ENCODE measurements at places on chromosomes 2 and 18. TPM values are rescaled to one million over a fixed set of nuclear protein-coding genes. Genes with fewer than 3 reads are reported as not detected.

DNA sequence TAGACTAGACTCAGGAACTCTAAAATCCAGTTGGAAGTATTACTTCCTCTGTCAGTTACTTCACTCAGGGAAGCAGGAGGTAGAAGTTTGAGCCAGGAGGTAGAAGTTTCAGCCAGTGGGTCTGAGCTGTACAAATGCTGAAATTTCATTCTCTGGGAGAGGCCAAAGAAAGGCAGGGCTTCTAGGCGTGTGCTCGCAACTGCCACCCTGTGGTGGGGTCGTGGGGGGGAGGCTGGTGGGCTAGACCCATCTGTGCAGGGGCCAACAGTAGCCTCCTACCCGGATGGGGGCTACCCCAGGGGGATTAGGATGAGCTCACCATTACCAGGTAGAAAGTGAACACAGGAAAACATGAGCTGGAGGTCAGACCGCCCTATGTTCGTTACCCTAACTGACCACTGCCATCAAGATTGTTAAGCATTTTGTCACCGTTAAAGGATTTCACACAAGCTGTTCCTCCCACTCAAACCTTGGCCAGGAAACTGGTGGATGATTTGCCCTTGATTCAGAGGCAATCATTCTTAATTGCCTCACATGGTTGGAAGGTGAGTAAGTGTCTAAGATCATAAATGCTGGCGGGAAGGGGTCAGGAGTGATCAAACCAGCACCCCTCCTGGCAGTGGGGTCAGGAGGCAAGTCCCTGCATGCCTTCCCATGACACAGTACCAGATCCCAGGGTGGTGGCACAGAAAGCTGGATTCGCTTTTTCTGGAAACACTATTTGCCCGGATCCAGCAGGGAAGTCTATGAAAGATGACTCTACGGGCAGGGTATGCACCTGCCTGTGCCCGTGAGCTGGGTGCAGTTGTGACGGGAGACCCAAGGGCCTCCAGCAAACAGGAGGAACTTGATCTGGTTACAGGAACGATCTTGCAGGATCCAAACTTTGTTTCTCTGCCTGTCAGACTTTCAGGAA lies 5.2 kb upstream of the FHL2 start:
- H3K4me1 ChIP-seq, result no peaks in the 10 kb centered on the region
- H3K27me3 ChIP-seq, result peaks cover 6% of the 10 kb centered on the region
- DNase-seq, result no peak
- H3K36me3 ChIP-seq, result peaks cover 7% of the 10 kb centered on the region
- no peak overlapping the region for H3K4me3 ChIP-seq
- H3K27ac ChIP-seq, result no peak overlapping the region

The HSBP1L1 gene
- not detected for total RNA-seq

- H3K4me3 ChIP-seq, result no peak overlapping the region
- no peak for DNase-seq
- no peak overlapping the region for H3K27ac ChIP-seq
- H3K27me3 ChIP-seq, result peaks cover 2% of the 10 kb centered on the region
- no peaks in the 10 kb centered on the region for H3K36me3 ChIP-seq
- H3K4me1 ChIP-seq, result no peaks in the 10 kb centered on the region
Observed at GRCh38 chr2:81767187-81767912, 1462.8 kb upstream of the LRRTM1 start.

DNA sequence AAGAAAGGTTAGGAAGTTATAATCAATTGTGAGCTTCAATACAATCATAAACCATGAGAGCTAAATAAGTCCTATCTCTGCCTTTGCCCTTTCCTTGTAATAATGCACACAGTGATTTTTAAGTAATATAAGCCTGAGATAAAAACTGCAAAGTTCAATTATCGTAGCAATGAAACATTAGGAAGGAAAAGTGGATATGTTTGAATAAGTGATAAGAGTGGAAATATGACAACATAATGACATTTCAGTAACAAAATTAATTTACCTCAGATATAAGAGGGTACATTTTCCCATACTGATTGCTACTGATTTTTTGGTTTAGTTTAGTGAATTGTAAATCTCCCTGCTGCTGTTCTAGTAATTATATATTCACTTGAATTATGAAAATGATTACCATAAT lies 164.2 kb upstream of the FANCL start:
- no peaks in the 10 kb centered on the region for H3K4me1 ChIP-seq
- H3K27me3 ChIP-seq, result no peaks in the 10 kb centered on the region
- H3K4me3 ChIP-seq, result no peak overlapping the region

DNA sequence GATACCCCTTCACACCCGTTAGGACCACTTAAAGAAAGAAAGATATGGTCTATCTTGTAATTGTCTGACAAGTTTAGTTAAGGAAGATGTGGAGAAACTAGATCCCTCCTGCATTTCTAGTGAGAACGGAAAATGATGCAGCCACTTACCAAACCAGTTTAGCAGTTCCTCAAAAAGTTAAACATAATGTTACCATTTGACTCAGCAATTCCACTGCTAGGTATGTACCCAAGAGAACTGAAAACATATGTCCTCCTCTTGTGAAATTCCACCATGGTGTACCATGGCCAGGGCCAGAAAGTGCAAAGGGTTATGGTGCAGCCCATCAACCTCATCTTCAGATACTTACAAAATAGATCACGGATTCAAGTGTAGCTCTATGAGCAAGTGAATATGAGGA lies 79.0 kb upstream of the ID2 start:
- DNase-seq, result no peak
- H3K4me3 ChIP-seq, result no peak overlapping the region
- no peaks in the 10 kb centered on the region for H3K27me3 ChIP-seq

DNA sequence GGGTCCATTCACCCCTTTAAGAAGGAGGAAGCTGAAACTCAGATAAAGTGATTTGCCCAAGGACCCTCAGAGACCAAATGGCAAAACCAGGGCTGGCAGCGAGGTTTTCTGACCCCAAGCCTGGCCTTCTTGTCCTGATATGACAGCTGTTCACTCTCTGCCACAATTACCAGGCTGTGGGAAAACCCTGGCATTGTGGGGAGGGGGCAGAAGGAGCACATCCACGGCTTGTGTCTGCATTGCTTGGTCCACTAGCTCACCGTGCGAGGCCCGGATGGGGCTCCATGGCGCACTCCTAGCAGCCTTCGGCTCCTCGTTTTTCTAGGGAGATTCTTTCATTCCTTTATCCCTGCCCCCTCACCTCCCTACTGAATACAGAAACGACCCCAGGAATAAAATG lies 143.4 kb upstream of the SIX2 start:
- H3K36me3 ChIP-seq, result peaks cover 10% of the 10 kb centered on the region
- H3K27ac ChIP-seq, result no peak overlapping the region
- no peak for DNase-seq

The SNED1 gene
- 2.8 TPM for total RNA-seq

DNA sequence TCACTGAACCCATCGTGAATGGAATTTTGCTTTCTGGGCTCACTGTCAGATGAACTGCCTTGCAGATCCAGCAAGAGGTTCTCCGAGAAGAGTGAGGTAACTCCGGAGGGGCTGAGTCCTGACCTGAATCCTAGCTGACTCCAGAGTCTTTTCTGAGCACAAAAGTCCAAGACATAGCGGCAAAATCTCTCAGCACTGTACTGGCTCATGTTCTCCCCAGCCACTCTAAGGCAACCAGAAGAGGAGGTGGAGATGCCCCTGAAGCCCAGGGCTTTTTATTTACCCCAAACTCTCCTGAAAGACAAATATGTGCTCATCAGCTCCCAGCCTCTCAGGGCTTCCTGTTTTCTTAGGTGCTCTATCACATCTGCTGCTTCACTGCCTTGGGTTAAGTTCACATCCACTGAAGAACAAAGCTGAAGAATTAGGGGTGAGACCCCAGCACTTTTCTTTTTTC lies 221.8 kb downstream of the MREG start:
- no peaks in the 10 kb centered on the region for H3K4me1 ChIP-seq
- H3K27ac ChIP-seq, result no peak overlapping the region
- H3K36me3 ChIP-seq, result no peaks in the 10 kb centered on the region

DNA sequence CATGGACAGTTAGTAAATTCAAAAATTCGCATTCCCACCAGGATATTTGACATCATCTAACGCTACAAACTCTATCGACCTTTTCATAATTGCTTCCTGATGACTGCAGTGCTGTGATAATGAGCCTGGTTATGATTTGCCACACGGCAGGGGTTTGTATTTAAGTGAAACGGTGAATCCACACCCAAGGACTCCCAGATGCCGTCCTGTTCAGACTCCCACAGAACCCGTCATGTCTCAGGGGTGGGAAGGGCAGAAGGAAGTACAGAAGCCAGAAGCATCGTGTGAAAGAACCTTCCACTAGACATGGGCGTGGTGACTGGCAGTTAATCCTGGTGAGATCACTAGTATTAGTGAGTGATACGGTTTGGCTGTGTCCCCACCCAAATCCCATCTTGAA lies 91.2 kb upstream of the TMEM18 start:
- peaks cover 23% of the 10 kb centered on the region for H3K4me1 ChIP-seq
- H3K27me3 ChIP-seq, result peaks cover 9% of the 10 kb centered on the region
- DNase-seq, result no peak
- no peak overlapping the region for H3K27ac ChIP-seq

The DSEL gene
- 12.2 TPM for total RNA-seq

DNA sequence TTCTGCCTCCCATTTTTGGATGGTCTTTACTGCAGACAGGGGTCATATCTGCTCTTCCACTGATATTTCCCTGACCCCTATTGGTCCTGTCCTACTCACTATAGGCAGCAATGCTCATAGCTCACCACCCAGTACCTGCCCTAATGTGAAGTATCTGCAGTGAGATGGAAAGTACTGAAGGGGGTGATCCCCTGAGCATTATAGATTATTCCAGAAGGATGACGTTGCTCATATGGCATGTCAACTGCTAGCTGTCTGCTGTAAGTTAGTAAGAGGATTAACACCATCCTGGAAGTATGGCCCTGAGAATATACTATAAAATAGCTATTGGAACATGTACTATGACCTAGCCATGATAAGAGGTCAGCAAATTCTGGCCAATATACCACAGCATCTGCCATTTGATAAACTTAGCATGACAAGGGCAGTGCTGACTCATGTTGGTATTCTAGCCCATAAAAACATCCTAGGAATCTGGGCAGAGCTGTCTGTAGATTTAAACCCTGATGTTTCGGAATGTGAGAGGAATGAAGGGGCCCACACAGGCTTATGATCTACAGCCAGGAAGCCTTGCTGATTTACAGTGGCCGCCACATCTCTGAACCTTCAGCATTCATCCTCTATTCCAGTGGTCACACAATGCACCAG lies 451.4 kb downstream of the TNS1 start:
- H3K27ac ChIP-seq, result no peak overlapping the region
- no peak for DNase-seq
- no peaks in the 10 kb centered on the region for H3K4me1 ChIP-seq

DNA sequence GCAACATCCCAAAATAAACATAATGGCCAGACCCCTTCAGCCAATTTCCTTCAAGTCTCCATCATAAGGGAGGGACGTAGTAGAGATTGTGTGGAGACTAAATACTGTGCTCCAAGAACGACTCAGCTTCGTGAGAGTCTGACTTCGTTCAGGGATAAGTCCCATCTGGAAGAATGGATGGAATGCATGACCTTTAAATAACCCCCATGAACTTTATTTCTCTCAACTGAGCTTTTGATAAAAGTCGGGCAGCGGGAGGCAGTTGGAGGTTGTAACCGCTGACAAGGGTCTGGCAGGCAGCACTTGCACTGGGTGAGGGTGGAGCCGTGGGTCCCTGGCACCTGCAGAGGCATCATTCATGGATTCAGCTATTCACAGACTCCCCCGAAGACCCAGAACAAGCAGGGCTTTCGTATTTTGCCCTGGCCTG lies 115.9 kb downstream of the ZFP36L2 start:
- H3K27me3 ChIP-seq, result peaks cover 2% of the 10 kb centered on the region
- H3K4me3 ChIP-seq, result no peak overlapping the region

DNA sequence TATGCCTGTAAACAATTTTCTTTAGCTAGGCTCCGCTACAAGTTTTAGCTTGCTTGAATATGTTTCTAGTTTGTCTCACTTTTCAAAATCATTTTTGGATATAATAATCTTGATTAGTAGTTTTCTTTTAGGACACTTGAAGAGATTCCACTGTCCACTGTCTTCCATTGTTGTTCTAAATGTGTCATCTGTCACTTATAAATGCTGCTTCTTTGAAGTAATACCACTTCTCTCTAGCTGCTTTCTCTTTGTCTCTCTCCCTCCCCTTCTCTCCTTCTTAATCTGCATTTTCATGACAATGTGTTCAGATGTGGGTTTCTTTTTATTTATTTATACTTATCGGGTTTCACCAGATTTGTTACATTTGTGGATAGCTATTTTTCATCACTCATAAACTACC lies 73.7 kb upstream of the DPP10 start:
- H3K27me3 ChIP-seq, result no peaks in the 10 kb centered on the region
- DNase-seq, result no peak
- H3K27ac ChIP-seq, result no peak overlapping the region
- H3K36me3 ChIP-seq, result peaks cover 6% of the 10 kb centered on the region
- no peaks in the 10 kb centered on the region for H3K4me1 ChIP-seq

GRCh38 chr2:224268441-224268840 lies 133.5 kb downstream of the FAM124B start:
- no peaks in the 10 kb centered on the region for H3K4me1 ChIP-seq
- H3K27ac ChIP-seq, result no peak overlapping the region
- no peaks in the 10 kb centered on the region for H3K27me3 ChIP-seq
- no peak for DNase-seq
- H3K4me3 ChIP-seq, result no peak overlapping the region
- no peaks in the 10 kb centered on the region for H3K36me3 ChIP-seq

DNA sequence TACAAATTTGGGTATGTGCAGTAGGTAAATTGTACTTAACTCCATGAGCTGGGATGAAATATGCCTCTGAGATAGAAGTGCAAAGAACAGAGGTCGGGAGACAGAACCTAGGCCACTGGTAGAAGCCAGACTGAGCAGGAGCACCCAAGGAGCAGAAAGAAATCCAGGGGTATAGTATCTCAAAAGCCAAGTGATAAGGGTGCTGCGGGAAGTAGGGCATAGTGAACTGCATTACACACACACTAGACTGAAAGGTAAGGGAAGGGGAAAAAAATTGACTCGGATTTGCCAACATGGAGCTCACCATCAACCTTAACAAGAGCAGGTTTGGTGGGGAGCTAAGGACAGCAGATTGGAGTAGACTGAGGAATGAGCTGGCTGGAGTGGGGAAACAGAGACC lies 89.3 kb upstream of the TMEM247 start:
- H3K36me3 ChIP-seq, result no peaks in the 10 kb centered on the region
- DNase-seq, result no peak
- peaks cover 1% of the 10 kb centered on the region for H3K27me3 ChIP-seq
- no peak overlapping the region for H3K4me3 ChIP-seq
- no peak overlapping the region for H3K27ac ChIP-seq
